Immature natural killer cell (primary cell): ENCODE measurements at places on chromosomes 7 and 10. TPM values are rescaled to one million over a fixed set of nuclear protein-coding genes. Genes with fewer than 3 reads are reported as not detected.

GRCh38 chr10:124739119-124739921 lies 4.9 kb downstream of the FAM53B start:
- H3K27ac ChIP-seq = peak overlapping the region; percentile 96
- H3K4me1 ChIP-seq = peaks cover 86% of the 10 kb centered on the region
- H3K27me3 ChIP-seq = peaks cover 32% of the 10 kb centered on the region
- H3K4me3 ChIP-seq = peak overlapping the region; percentile 99

GRCh38 chr10:29131952-29132547 lies 156.8 kb upstream of the LYZL1 start:
- peaks cover 3% of the 10 kb centered on the region for H3K27me3 ChIP-seq
- DNase-seq = no peak
- H3K27ac ChIP-seq = no peak overlapping the region
- H3K36me3 ChIP-seq = no peaks in the 10 kb centered on the region
- H3K4me3 ChIP-seq = no peak overlapping the region

ERVW-1 gene
- polyA plus RNA-seq = not detected

DNA sequence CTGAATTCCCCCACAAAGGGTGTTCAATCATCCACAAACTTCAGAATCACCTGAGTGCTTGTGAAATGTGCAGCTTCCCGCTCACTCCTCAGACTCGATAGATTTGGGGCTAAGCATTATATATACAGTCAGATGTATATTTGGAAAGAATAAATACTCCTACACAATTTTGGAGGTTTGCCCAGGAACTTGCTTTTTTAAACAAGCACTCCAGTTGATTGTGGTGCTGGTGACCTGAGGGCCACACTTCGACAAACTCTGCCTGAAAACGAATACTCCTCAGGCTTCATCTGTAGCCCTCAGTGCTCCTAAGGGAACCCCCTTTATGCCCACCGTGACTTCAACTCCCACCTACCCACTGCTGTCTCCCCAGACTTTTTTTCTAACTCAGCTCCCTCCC lies 211.6 kb downstream of the INHBA start:
- no peaks in the 10 kb centered on the region for H3K4me1 ChIP-seq
- H3K36me3 ChIP-seq = no peaks in the 10 kb centered on the region
- H3K4me3 ChIP-seq = no peak overlapping the region
- no peaks in the 10 kb centered on the region for H3K27me3 ChIP-seq

GBX1 gene
- not detected for polyA plus RNA-seq

DNA sequence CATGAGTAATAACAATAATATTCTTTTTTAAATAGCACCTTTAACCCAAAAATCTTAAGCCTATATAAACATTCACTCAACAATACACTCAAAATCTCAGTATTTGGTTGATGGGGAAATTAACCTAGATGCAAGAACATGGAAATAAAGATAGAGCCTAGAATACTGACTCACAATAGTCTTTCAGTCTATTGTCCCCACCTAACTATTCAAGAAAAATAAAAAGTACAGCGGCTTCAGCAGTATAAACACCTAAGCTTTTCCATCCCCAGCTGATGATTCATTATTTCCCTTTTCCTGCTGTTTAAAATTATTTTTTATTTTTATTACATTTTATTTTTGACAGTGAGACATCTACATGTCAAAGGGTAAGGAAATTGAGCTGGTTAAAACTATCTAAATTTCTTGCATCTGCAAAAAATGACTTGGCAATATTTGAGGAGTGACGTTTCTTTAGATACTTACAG lies 201.4 kb downstream of the FZD1 start:
- no peaks in the 10 kb centered on the region for H3K36me3 ChIP-seq
- no peak overlapping the region for H3K4me3 ChIP-seq
- no peak overlapping the region for H3K27ac ChIP-seq
- DNase-seq = no peak

RET gene
- 0.27 TPM for polyA plus RNA-seq

TFEC gene
- not detected for polyA plus RNA-seq

GRCh38 chr7:124399941-124400340 lies 365.7 kb downstream of the GPR37 start:
- no peaks in the 10 kb centered on the region for H3K27me3 ChIP-seq
- no peak overlapping the region for H3K27ac ChIP-seq
- DNase-seq = no peak
- H3K36me3 ChIP-seq = no peaks in the 10 kb centered on the region
- H3K4me3 ChIP-seq = no peak overlapping the region

DNA sequence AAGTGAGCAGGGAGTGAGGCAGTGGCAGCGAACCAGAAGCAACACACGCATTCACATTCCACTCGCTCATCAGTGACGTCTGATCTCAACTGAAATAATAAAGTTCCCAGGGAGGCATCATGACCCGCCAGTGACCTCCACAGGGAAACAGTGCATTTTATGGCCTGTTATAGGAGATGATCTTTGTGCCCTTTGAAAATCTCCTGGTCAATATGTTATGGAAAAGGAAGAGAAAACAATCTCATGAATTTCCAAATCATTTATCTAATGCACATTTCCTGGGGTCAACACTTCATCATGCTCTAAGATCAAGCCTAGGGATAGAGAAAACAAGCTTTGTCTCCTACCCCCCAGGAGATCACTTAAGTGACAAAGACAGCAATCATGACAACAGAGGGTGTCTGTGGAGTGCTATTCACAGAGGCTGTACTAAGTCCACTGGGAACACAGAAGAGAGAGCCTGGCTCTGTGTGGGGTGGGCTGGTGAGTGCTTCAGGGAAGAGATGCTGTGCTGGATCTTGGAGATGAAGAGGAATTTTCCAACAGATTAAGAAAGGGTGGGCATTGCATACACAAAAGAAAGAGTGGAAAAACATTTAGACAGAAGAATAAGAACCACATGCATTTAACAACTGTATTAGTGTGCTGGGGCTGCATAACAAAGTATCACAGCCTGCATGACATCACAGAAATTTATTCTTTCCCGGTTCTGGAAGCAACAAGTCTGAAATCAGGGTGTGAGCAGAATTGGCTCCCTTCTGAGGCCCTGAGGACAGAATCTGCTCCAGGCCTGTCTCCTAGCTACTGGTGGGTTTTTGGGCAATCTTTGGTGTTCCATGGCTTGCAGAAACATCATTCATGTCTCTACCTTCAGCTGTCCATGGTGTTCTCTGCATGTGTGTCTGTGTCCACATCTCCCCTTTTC lies 613.9 kb upstream of the IGFBP3 start:
- DNase-seq = no peak
- H3K27me3 ChIP-seq = peaks cover 2% of the 10 kb centered on the region
- H3K4me3 ChIP-seq = no peak overlapping the region
- H3K27ac ChIP-seq = no peak overlapping the region
- H3K4me1 ChIP-seq = no peaks in the 10 kb centered on the region

BEND7 gene
- not detected for polyA plus RNA-seq

DNA sequence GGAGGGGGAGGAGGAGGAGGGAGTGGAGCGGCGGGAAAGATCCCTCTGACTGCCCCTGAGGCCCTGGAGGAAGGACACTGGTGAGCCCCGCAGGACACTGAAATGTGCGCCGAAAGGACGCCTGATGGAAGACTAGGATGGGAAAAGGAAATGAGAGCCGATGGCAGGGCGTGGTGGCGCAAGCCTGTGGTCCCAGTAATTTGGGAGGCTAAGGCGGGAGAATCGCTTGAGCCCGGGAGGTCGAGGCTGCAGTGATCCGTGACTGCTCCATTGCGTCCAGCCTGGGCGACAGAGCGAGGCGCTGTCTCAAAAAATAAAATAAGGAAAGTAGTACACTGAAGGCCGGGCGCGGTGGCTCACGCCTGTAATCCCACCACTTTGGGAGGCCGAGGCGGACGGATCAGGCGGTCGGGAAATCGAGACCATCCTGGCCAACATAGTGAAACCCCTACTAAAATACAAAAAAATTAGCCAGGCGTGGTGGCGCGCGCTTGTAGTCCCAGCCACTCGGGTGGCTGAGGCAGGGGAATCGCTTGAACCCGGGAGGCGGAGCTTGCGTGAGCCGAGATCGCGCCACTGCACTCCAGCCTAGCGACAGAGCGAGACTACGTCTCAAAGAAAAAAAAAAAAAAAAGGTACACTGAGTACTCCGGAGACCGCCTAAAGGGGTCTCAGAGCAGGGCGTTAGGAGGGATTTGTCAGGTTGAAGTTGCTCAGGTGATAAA lies 561 bp upstream of the HNRNPF start:
- H3K4me3 ChIP-seq = peak overlapping the region; percentile 99
- peaks cover 34% of the 10 kb centered on the region for H3K4me1 ChIP-seq
- H3K36me3 ChIP-seq = peaks cover 4% of the 10 kb centered on the region
- peak; percentile 69 for DNase-seq
- H3K27ac ChIP-seq = peak overlapping the region; percentile 99

- H3K36me3 ChIP-seq = no peaks in the 10 kb centered on the region
- DNase-seq = no peak
- no peak overlapping the region for H3K27ac ChIP-seq
These were observed 71.5 kb downstream of the COL13A1 start for GRCh38 chr10:69873135-69873639.

SYT15 gene
- polyA plus RNA-seq = not detected

C10orf105 gene
- polyA plus RNA-seq = 0.09 TPM

DNA sequence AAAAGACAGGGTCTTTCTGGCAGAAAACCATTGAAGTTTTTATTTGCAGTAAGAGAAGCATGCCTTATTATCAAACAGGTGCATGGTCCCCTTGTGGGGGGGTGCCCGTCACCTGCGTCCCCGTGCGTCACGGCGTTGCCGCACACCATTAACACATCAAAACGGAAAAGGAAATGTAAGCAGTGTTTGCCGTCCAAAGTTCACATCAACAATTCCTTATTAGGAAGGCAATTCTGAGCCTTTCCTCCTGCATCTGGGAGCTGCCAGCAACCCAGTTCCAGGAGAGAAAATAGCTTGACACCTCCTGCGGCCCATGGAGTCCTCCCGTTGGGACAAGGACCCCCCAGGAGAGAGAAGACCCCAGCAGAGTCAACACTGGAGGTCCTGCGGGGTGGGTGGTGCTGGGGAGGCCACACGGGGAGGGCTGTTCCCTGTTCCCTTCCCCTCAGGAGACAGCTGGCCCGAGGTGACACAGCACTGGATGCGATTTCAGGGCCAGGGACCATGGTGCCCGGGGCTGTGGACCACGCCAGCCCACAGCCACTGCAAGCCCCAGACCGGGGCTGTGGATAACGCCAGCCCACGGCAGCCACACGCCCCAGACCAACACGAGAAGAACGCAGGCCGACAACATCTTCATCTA lies 39.5 kb downstream of the DIP2C start:
- no peaks in the 10 kb centered on the region for H3K36me3 ChIP-seq
- no peaks in the 10 kb centered on the region for H3K27me3 ChIP-seq
- no peak overlapping the region for H3K4me3 ChIP-seq
- no peak for DNase-seq
- H3K27ac ChIP-seq = no peak overlapping the region

GRCh38 chr10:118148247-118148646 lies 101.5 kb upstream of the RAB11FIP2 start:
- no peaks in the 10 kb centered on the region for H3K36me3 ChIP-seq
- H3K4me1 ChIP-seq = no peaks in the 10 kb centered on the region
- no peak overlapping the region for H3K4me3 ChIP-seq
- peaks cover 1% of the 10 kb centered on the region for H3K27me3 ChIP-seq
